Stromal cell of bone marrow (primary cell): ENCODE measurements at places on chromosomes 13 and 19.

GRCh38 chr19:29302002-29302928 is 89.3 kb upstream of the UQCRFS1 start:
- DNase-seq = no peak

GRCh38 chr13:91346850-91347201 is 661 bp upstream of the MIR17HG start:
- DNase-seq = no peak

GRCh38 chr13:40221460-40222201 is 444.8 kb downstream of the FOXO1 start:
- no peak for DNase-seq

- no peak for DNase-seq
These were observed 1474.3 kb downstream of the UQCRFS1 start for GRCh38 chr19:27738569-27739193.

DNA sequence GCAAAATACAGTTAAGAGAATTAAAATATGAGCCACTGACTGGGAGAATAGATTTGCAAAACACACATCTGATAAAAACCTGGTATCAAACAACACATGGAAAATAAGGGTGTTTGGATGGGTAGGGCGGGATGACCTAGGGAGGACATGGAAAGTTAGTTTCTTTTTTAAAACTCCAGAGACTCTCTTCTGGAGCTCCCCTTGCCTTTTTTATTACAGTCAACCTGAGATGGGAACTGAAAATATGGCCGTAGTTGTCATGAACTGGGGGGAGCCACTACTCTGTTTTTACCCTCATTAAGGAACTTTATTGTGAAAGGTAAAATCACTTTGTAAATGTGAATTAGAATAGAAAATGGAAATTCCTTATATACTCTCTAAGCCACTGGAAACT is 113.0 kb downstream of the ATP11A start:
- DNase-seq = no peak

- no peak for DNase-seq
These were observed 430.3 kb downstream of the ZNF536 start for GRCh38 chr19:30802424-30803013.

DNA sequence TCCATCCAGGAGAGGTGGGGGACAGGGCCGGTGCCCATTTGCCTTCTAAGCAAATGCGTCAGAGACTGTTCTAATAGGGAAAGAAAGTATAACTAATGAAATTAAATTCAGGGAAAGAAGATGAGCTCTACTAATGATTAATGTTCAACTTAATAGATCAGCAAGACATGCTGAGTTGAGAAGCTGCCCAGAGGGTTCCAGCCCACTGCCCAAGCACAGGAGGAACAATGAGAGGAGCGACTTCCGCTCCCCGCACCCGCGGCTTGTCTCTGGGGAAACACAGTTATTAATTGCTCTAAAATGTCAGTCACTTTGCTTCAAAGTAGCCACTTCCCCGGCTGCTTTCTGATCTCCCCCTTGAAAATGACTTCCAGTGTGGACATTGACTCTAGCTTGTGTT is 331.3 kb downstream of the UQCRFS1 start:
- DNase-seq = no peak

DNA sequence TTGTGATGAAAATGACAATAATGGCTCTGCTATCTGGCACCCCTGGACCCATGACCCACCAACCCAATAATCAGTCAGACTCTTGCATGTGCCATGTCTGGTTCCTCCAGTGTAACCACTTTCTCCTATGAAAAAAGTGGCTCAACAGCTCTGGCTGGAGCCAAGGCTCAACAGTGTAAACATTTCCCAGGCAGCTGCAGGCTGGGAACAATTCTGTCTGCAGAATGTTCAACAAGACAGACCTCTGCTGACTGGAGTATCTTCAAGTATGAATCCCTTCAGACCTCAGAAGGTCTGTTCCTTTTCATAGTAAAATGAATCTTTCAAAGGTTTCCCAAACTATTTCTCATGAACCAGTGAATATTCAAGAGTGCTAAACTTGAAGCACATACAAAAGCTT is 410.1 kb upstream of the HTR2A start:
- no peak for DNase-seq

DNA sequence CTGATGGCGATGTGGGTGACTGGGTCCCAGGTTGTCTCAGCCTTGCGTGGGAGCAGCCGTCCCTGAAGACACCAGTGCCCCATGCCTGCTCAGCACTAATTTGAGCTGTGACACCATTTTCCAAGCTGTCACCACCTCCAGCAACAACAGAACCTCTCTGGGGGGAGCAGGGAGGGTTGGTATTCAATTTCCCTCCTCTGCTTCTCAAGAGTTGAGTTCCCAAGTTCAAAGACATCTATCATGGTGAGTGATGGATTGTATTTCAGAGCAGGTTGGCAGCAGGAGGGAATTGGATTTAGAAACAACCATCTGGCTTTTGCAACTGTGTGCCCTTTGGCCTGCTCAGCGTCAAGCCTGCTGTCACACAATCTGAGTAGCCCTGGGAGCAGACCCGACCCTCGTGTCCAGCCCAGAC is 46.9 kb upstream of the UQCRFS1 start:
- no peak for DNase-seq

DNA sequence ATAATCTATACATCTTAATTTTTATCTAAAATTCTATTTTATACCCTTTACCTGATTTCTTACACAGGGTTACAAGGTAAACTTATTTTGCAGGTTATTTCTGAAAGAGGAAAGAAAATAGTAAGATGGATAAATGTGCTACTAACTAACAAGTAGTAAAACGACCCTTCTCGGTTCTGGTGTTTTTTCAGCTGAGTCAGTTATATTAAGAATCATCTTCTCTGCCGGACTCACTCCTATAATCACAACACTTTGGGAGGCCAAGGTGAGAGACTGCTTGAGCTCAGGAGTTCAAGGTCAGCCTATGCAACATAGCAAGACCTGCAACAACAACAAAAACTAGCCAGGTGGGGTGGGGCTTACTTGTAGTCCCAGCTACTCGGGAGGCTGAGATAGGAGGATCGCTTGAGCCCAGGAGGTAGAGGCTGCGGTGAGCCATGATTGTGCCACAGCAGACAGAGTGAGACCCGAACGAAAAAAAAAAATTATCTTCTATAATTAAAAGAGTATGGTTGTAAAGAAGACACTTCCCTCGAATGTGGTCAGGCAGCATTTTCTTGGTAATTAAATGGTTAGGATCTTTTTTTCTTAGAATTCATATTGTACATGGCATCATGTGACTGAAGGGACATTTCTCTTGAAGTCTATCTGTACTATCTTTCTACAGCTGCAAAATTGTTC is 27.9 kb upstream of the RCBTB2 start:
- DNase-seq = no peak

- DNase-seq = no peak
These were observed 53.3 kb downstream of the CEBPG start for GRCh38 chr19:33426621-33427361.

DNA sequence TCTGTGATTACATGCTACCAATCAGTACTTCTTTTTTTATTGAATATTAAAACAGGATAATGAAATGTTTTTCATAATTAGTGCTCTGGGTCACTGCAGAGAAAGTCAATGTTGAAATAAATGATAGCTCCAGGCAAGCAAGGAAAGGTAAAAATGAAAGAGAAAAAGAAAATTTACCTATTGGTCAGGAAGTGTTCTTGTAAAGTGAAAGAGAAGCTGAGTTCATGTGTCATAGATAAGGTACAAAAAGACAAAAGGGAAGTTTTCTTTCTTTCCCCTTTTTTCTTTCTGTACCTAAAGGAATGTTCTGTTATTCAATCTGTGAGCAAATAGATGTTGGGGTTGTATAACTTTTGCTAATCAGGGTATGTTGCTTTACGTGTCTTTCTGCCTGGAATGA is 197.0 kb downstream of the PCDH9 start:
- no peak for DNase-seq

DNA sequence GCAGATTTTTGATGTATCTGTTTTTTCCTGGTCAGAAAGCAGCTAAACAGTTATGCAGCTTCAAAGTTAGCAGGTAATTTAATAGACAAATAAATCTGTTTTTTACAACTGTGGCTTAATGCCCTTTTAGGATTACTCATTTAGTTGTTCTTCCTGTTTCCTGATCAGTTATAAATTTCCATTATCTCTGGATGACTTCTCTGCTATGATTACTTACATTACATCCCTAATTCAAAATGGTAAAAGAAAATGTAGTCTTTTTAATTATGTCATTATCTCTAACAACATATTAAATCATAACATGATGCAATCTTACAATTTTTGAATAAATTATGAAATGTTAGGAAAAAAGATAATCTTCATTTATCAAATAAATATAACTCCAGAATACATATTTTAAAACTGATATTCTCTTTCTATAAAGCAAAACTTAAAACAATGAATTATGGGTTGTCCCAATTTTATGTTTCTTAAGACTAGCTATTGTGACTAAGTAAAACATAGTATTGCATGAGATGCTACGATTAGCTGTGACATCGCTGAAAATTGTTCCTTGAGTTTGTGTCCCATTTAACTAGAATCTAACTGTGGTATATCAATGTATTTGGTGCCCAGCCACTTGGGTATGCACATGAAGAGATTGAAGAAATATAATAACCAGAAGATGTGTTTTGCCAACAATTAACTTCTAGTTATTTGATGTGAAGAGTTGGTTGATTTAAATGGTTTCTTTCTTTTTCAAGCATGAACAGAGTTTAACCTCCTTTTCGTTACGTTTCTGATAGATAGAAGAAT is 605.3 kb upstream of the SPRY2 start:
- DNase-seq = no peak

- DNase-seq = no peak
These were observed 42.4 kb upstream of the RANBP3 start for GRCh38 chr19:6020166-6020882.

- peak; percentile 21 for DNase-seq
These were observed 20.4 kb downstream of the MISP start for GRCh38 chr19:771332-771785.
